ENCODE measurements at places on chromosomes 6 and 20.

DNA sequence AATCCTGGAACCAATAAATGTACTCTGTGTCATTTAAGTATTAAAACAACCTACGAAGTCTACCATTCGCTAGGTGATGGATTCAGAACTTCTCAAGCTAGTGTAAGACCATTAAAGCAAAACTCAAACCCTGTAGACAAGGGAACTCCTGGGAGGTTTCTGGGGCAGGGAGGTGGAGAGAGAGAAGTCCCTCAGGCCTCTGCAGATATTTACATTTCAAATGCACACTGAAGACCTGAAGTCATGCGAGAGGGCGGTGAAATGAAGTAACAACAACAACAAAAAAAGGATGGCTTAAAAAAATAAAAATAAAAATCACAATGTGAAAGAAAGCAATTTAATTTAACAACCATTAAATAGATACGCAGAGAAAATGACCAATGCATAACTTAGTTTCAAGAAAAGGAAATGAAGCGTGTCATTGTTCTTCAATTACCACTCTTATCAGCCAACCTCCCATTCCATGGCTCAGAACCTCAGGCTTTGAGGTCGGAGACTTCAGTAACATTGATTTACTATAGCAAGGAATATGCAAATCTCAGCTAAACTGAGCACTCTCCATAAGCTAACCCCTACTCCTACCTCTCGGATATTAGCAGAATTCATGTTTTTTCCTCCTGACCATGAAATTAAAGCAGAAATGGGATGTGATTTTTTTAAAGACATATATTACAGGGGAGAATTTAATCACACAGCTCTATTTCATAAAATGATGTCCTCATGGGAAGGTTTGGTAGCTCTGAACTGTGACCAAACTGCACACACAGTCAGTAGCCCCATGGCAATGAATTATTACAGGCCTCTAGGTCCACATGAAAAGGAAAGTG lies 140.6 kb downstream of the KIF16B start:
- DNase-seq, result no peak

DNA sequence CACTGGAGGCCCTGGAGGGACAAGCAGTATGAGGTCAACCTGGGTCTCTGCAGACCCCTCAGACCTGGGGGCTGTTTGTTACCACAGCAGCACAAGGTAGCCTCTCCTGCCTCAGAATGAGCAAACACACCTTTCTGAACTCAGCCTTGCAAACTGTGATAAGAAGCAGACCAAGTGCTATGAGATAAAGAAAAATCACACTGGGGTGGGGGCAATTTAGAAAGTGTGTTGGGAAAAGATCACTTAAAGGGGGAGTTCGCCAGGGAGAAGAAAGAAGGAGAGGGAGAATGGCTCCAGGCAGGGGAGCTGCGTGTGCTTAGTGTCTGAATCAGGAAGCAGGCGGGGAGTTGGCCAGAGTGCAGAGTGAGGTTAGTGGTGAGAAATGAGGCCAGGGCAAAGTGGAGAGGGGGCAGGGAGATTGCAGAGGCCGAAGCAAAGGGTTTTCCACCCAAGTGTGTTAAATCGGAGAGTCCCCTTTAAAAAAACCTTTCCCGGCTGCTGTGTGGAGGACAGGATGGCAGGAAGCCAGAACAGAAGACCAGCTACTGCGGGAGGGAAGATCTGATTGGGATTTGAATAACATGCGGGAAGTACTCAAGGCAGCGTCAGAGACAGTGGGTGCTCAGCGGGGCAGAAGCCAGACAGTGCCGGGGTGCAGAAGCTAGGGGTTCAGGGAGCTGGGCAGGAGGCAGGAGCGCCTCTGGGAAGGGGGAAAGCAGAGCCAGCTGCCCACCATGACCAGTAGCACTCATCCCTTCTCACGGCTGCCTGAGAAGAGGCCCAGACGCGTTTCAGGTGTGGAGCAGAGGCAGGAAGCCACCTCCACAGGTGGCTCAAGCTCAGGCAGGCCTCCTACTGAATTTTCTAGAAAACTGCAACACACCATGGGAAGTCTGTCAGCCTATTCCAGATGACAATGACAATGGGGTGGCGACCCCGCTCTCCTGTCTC lies 9.0 kb downstream of the ADA start:
- DNase-seq, result peak; percentile 14

- DNase-seq, result no peak
These were observed 10.9 kb upstream of the C6orf58 start for GRCh38 chr6:127566119-127566518.

DNA sequence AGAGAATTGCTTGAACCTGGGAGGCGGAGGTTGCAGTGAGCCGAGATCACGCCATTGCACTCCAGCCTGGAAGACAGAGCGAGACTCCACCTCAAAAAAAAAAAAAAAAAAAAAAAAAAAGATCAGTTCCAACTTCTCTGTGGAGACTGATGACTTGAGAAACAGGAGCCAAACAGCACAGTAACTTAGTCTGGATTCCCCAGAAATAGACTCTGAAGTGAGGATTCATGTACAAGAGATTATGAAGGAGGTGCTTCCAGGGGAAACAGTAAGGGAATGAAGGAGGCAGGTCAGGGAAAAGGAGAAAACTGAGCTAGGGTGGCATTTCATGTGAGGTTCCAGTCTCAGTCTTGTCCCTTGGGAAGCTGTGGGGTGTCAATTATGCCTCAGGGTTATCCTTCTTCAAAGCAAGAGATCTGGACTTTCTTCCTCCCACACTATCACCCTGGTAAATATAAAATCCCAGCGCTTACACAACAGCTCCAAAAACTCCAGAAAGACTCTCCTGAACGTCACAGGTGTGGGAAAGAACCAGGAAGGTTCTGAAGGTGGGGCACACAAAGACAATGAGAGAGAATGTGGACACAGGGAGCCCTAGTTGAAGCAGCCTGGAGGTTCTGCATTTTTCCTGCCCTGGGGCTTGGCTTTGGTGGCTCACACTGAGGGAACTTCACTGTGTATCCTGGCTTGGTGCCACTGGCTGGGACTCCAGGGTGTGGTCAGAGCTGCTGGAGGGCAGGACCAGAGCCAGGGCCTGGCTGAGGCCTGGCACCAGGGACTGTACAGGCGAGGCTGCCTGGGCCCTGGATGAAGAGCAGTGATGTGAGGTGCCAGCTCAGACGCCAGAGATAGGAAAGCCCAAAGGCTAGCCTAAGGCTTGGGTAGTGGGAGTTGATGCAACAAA lies 46.8 kb downstream of the PCNA start:
- DNase-seq, result peak; percentile 82

- no peak for DNase-seq
These were observed 283.4 kb downstream of the TBC1D7 start for GRCh38 chr6:13044896-13045295.

DNA sequence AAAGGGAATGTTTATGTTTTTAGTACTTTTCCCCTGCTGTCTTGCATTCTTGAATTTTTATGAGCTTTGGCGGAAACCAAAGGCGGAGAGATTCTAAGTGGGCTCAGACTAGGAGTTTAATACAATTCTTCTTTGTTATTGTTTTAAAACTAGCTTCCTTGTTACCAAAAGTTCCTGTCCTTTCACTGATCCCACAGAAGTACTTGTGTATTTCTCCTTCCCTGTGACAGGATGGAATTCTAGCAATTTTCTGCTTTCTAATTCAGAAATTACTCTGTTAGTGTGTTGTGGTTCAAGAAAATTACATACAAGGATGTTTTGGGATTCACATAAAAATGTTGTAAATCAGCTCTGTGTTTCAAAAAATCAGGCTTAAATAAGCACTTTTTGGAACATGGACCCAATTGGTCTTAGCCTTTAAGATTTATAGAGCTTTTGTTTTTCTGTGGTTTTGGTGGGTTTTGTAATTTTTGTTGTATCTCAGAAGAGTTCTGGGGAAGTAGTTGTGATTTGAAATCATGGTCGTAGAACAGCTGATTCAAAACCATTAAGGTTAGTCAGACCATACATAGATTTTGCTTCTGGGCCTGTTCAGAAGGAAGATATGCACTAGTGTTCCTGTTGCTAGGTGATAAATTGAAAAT lies 17.6 kb upstream of the CTAGE9 start:
- DNase-seq, result no peak

DNA sequence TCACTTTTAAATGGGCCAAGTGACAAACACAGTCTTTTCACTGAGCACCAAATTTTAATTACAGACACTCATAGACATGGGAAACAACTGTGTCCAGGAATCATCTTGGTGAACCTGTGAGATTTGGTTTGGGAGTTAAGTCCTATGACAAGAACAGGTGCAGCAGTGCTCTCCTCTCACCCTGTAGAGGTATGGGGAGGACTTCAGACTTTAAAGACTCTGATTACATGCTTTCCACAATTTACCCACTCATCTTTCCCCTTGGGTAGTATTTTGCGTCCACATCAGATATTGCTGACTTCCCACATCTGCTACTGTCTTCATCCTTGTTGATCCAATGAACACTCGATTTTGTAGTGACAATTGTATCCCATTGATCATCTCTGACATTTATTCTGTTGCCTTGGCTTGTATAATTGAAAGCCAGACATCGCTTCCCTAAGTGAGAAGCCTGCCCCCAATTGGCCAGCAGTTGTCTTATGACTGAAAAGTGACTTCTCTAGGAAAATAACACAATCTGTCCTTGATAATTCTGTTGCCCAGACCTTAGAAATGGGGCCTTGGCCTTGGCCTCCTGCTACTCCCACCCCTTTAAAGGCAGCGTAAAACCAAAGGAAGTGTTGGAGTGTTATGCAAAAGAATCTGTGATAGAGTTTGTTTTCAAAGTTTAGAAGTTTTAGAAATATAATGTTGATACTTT lies 40.0 kb downstream of the TXLNB start:
- no peak for DNase-seq

DNA sequence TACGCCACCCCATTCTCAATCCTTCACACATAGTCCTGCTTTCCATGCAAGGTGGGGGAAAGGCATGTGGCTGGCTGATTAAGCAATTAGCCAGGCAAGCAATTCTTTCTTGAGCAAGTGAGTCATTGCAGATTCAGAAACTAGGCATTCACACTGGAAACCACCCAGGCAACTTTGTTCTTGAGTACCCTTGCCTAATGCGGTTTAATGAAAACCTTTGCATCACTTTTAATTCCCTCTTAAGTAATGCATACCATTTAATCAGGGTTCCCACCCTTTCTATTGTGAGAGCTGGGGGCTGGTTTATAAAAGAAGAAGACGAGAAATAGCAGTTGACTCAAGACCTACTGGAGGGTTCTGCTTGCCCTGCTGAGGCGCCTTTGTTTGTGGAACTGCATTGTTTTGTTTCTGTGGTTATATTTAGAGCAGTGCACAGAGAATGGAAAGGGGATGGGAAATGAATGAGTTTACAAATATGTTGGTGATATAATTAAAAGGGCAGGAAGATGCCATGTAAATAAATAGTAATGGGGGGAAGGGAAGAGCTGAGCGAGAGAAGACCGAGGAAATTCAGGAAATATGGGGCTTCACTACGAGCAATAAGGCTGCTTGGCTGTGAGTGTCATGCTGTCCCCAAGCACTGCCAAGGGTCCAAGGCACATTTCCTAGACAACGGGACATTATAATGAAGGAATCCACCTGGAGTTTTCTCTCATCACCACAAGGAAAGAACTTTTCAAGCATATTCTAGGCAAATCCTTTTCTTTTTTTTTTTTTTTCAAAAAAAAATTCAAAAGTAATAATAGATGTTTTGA lies 48.8 kb upstream of the TSHZ2 start:
- no peak for DNase-seq

DNA sequence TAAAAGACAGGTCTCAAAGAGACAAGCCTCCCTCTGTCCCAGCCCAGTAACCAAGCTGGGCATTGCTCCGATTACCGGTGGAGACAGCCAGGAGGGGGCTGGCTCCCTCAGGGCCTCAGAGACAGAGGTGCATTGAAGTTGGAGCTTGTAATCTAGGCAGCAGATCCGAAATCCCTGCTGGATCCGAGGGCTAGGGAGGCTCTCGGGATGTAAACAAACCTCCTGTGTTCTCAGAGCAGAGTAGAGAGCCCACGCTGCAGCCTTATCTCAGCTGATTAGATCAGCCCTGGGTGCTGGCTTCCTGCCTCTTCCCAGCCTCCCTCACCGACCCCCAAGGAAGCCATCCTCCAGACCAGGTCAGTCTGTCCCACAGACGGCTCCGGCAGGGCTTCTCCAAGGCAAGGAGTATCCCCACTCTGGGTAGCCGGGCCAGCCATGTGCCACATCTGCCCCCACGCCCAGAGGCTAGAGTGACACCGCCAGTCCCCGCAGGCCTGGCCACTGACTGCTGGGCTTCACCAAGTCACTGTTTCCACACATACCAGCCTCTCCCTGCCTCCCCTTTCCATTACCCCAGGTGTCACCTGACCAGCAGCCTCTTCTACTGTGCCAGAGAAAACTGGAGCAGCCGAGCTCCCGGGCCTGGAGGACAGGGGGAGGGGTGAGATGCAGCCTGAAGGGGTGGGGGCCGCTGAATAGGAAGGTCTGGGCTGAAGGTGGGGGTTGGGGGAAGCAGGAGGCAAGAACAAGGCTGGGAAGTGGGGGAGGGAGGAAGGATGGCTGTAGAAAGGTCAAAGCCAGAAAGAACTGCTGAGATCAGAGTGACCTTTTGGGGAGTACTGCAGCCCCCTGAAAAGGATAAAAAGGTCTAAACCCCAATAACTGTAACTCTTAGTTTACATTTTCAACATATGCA lies 6.0 kb downstream of the SDC4 start:
- DNase-seq, result peak; percentile 25

DNA sequence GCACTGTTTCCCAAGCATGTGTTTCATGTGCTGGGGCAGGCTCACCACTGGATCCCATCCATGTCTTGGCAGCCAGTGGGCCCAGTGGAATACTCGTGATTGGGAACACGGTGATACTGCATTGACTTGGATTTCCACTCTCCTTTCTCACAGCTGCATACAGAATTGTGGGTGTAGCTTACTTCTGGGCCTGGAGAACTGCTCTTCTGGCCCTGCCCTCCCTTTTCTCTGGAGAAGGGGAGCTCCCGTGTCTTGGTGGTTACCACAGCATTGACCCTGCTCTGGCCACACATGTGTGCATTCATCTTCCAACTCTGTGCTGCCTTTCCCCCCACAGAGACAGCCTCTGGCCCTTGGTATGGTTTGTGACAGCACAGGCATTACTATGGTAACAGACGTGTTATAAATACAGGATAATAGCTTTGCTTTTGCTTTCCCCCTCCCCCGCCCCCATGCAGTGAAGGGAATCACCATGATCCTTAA lies 21.6 kb downstream of the SOBP start:
- no peak for DNase-seq

- no peak for DNase-seq
These were observed 530.2 kb downstream of the BCKDHB start for GRCh38 chr6:80636689-80637088.

DNA sequence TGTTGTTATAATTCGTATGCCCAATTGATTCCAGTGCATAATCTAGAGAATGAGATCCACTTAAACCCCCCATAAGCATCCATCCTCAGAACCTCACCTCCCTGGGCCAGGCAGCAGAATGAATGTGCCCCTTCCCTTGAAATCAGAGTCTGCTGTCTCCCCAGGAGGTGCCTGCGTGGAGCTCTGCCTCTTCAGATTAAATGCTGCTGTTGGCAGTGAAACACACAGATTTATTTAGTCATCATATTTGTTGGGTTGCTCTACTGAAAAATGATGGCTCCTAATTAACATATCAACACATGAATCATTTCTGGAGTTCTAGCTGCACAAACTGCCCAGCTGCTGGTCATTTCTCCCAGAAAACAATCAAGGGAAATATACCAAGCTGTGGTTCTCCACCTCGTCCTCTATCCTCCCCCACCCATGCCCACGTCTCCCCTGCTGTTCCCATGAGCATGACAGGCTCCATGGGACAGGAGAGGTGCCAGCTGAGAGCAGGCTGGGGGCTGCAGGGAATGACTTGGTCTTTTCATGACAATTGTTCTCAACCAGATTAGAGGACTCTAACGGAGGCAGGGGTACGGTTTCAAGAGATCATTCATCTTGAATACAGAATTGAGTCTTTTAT lies 633.1 kb downstream of the CDH26 start:
- no peak for DNase-seq

GRCh38 chr6:106787327-106788196 lies 158.2 kb downstream of the QRSL1 start:
- DNase-seq, result no peak
